ENCODE measurements at places on chromosomes 12 and 14. TPM values are rescaled to one million over a fixed set of nuclear protein-coding genes. Genes with fewer than 3 reads are reported as not detected.
A peak's percentile ranks its signal among the peaks of the same experiment; 100 is the strongest.

AVPR1A gene
- total RNA-seq = 17.2 TPM

GRCh38 chr12:111166779-111167540, 201.9 kb downstream of the PHETA1 start:
- peak; percentile 77 for DNase-seq

DNA sequence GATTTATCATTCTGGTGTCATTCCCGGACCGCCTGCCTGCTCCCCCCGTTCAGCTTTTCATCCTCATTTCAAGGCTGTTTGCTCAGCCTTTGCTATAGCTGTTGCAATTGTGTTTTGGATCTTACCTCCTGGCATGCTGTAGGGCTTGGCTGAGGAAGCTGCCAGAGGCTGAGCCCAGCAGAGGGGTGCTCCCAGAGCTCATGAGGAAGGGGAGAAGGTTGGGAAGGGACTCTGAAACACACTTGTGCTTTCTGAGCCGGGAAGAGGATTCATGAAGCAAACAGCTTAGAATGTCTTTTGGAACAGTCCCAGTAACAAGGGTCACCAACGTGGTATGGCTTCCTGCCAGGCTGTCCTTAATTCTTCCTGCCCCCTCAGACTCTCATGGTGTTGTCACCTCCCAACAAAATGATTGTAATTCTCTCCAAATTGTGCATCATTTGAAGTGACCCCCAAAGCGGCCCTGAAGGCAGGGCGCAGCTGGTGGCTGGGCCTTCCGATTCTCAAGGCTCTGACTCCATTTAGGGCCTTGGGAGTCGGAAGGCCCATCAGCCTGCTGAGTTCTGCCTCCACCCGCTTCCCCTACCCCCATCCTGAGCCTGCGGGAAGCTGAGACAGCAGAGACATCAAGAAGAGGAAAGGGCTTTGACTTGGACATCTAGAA, 111.9 kb upstream of the ARHGAP5 start:
- DNase-seq = no peak

RTL1 gene
- total RNA-seq = not detected

All from ureter (tissue), 1 donor.